Activated CD8-positive, alpha-beta memory T cell treated with anti-CD3 and anti-CD28 coated beads, Interleukin-2, amount 10 ng/mL, durations not matched to agents 7 days and 5 days (primary cell): ENCODE measurements at places on chromosomes 16 and 17. TPM values are rescaled to one million over a fixed set of nuclear protein-coding genes. Genes with fewer than 3 reads are reported as not detected.

NPLOC4 gene
- total RNA-seq: 124 TPM

GRCh38 chr17:39212195-39212810 is 12.2 kb downstream of the RPL19 start:
- peaks cover 5% of the 10 kb centered on the region for H3K4me1 ChIP-seq
- no peaks in the 10 kb centered on the region for H3K36me3 ChIP-seq
- peaks cover 40% of the 10 kb centered on the region for H3K27me3 ChIP-seq
- no peak overlapping the region for H3K27ac ChIP-seq
- no peak for DNase-seq

DNA sequence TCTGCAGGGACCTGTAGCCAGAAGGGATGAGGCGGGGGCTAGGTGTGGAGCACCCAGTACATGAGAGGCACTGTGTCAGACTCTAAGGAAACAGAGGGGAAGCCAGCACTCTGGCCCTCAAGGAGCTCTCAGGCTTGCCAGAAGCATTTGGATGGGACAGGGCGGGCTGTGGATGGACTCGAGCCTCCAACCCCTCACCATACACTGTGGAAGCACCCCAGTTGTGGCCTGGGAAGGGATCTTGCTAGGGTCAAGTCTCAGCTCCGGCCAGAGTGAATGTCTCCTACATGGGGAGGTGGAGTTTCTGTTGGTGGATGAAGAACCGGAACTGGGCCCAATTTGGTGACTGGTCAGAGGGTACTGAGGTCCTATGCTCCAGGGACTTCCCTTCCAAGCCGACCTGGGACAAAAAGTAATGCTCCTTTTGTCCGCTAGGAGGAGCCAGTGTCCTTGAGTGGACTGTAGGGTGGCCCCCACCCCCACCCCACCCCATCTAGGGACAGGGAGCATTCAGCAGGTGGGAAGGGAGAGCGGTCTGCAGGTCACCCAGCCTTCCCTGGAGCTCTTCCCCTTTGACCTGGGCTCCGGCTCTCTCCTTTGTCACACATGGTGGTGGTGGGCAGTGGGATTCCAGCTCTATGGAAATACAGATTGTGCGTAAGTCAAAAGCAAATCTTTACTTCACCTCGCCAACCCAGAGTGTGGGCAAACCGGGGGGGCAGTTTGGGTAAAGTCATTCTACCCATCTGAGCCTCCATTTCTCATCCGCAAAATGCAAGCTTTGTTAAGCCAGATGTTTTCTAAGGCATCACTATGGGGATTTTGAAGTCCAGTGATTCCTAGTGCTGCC is 20.4 kb upstream of the PHB1 start:
- H3K4me3 ChIP-seq: no peak overlapping the region
- peaks cover 38% of the 10 kb centered on the region for H3K27me3 ChIP-seq
- peaks cover 2% of the 10 kb centered on the region for H3K4me1 ChIP-seq

- no peak overlapping the region for H3K4me3 ChIP-seq
- no peaks in the 10 kb centered on the region for H3K36me3 ChIP-seq
- H3K27me3 ChIP-seq: peaks cover 14% of the 10 kb centered on the region
- H3K27ac ChIP-seq: no peak overlapping the region
These were observed 52.0 kb upstream of the CBX4 start for GRCh38 chr17:79891113-79891730.

DNA sequence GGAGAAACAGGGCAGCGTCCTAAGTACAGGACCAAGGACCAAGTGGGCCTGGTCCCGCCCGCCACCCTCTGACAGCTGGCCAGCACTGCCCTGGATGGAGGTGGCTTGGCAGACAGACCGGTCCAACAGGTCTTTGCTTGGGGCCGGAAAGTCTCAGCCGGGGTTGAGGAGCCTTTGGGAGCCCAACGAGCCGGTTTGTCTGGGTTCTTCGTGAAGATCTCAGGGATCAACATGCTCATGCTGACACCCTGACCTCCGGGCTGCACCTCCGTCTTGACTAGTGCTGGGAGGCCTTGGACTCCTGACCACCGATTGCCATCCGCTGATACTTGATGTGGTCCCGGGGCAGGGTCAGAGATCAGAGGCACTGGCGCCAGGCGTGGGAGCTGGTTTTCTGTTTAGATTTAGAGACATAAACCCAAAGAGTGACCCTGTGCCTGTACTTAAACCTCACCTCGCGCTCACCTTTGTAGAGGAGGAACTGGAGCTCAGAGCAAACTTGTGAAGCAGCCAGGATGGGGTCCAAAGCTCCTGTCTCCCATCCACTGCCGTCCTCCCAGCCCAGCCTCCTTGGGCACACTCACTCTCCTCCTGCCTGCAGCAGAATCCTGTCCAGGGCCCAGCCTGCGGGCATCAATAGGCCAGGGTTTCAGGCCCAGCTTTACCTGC is 92.1 kb upstream of the GSE1 start:
- H3K4me1 ChIP-seq: peaks cover 2% of the 10 kb centered on the region
- H3K4me3 ChIP-seq: no peak overlapping the region
- no peak overlapping the region for H3K27ac ChIP-seq
